Stimulated activated CD4-positive, alpha-beta T cell treated with anti-CD3 and anti-CD28 coated beads, TNF-alpha, amount 100 ng/mL, for 48 hours (primary cell): ENCODE measurements at places on chromosomes 2 and 18.

- DNase-seq, result no peak
These were observed 11.4 kb downstream of the EIF2AK3 start for GRCh38 chr2:88615822-88616221.

DNA sequence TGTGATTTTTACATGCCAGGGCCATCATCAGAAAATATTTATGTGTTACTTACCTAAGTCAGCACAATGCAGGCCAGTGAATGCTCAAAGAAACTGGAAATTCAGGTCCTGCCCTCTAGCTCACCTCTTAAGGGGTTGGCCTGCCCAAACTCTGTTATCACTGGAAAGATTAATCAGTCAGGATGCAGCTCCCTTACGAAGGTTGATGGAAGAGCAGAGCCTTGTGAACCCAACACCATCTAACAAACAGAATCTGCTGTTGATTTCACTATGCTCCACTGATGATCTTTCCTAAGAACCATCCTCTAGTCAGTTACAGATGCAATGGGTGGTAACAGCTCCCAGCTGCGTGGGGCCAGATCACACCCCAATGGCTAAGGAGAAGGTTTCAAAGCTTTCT is 38.2 kb downstream of the SOX11 start:
- DNase-seq, result no peak

DNA sequence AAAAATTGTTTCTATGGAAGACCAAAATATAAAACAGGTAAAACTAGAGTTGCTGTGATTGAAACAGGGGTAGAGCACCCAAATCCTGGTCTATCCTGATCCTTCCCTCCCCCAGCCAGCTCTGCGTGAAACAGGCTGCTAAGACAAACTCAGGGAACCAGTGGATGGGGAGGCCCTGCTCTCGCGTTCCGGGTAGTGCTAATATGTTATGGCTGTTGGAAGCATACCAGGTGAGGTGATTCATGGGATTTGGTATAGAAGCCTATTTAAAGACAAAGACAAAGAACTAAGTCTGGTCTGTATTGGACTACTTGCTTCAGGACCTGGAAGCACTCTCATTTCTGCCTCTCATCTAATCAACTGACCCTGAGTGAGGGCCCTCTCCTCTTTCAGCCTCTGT is 63.0 kb upstream of the CCBE1 start:
- no peak for DNase-seq

- DNase-seq, result no peak
These were observed 88.6 kb downstream of the ACVR1C start for GRCh38 chr2:157540102-157540501.

DNA sequence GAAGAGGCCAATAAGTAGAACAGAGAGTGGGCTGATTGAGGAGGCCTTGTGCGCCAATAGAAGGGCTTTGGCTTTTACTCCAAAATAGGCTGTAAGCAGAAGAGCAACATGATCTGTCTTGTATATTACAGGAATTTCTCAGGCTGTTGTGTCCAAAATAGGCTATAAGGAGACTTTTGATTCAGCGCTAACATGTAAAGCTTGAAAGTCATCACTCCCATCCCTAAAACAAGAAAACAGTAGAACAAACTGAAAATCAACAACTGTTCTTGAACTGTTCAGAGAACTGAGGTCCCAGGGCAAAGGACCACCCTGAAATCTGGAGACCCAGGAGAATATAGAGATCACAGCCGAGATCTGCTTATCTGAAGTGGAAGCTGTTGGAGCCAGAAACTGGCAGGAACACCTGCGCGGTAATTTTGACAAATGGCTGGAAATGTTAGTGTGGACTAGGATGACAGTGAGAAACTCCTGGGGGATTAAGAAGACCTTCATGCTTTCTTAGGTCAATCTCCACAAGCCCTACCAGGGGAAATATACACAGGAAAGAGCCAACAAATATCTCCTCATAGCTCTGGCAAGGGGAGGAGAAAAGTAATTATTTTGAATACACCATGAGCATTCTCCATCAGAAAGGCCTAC is 258.6 kb downstream of the RBM43 start:
- no peak for DNase-seq

DNA sequence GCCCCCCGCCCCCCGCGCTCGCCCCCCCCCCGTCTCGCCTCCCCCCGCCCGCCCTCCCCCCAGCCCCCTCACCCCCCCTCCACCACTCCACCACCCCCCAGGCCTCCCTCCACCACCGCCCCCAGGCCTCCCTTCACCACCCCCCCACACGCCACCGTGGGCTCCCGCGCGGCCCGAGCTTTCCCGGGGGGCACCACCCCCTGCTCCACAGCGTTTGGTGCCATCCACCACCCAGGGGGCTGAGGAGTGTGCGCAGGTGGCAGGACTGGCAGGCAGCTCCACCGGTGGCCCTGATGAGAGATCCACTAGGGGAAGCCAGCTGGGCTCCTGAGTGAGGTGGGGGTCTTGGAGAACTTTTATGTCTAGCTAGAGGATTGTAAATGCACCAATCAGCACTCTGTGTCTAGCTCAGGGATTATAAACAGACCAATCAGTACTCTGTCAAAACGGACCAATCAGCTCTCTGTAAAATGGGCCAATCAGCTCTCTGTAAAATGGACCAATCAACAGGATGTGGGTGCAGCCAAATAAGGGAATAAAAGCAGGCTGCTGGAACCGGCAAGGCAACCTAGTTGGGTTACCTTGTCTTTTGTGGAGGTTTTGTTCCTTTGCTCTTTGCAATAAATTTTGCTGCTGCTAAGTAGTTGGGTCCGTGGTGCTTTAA is 43.0 kb upstream of the ITSN2 start:
- no peak for DNase-seq
